Esophagus muscularis mucosa (tissue), 4 donors: ENCODE measurements at places on chromosomes 6 and 20. TPM values are rescaled to one million over a fixed set of nuclear protein-coding genes. Genes with fewer than 3 reads are reported as not detected.

GRCh38 chr6:166245148-166245547, 63.0 kb downstream of the PRR18 start:
- H3K4me1 ChIP-seq, result no peaks in the 10 kb centered on the region
- H3K36me3 ChIP-seq, result no peaks in the 10 kb centered on the region
- H3K4me3 ChIP-seq, result no peak overlapping the region
- no peak for DNase-seq
- peaks cover 34% of the 10 kb centered on the region for H3K27me3 ChIP-seq
- H3K27ac ChIP-seq, result no peak overlapping the region

- H3K27me3 ChIP-seq, result no peaks in the 10 kb centered on the region
- peaks cover 6% of the 10 kb centered on the region for H3K4me1 ChIP-seq
- H3K27ac ChIP-seq, result no peak overlapping the region
- no peak for DNase-seq
Measured at GRCh38 chr6:34900321-34901031, 11.4 kb downstream of the ANKS1A start.

DNA sequence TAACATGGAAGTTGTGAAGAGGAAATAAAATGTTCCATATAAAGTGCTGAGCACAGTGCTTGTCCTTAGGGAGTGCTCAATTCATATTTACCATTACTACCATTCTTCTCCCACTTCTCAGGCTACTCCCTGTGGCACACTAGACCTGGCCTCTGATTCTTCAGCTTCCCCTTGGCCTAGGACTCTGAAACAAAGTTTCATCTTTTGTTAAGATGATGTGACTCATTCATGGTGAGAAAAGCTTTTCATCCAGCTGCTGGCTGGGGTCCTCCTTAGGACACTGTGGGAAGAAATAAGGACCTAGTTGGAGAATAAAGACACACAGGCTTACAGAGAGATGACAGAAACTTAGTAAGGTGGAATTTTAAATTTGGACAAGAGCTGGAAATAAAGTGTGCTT, 314.8 kb downstream of the CDC5L start:
- H3K27me3 ChIP-seq, result no peaks in the 10 kb centered on the region
- H3K4me3 ChIP-seq, result no peak overlapping the region
- H3K36me3 ChIP-seq, result no peaks in the 10 kb centered on the region
- no peak for DNase-seq

XKR7 gene
- total RNA-seq, result not detected
